Epithelial cell of esophagus (primary cell): ENCODE measurements at places on chromosomes 5 and 9.

DNA sequence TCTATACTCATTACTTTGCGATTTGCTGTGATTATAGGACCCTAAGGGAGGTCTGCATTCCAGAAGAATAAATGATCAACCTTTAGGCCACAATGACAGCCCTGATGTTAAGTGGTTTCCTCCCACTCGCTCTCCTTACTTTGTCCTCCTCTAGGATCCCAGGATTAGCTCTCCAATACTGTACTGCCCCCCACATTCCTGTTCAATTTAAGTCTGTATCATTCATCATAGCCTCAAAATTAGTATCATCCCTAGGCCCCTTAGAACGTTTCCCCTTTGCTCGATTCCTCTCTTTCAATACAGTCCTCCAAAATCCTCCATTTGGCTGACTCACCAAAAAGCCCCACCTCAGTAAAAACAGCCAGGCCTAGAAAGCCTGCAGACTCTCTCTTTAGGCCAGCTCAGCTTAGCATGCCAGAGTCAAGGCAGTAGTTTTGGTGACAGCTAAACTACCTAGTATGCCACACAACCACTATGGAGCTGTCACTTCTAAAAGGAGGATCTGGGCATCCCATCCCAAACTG is 24.4 kb downstream of the RNF145 start:
- peak; percentile 70 for DNase-seq

DNA sequence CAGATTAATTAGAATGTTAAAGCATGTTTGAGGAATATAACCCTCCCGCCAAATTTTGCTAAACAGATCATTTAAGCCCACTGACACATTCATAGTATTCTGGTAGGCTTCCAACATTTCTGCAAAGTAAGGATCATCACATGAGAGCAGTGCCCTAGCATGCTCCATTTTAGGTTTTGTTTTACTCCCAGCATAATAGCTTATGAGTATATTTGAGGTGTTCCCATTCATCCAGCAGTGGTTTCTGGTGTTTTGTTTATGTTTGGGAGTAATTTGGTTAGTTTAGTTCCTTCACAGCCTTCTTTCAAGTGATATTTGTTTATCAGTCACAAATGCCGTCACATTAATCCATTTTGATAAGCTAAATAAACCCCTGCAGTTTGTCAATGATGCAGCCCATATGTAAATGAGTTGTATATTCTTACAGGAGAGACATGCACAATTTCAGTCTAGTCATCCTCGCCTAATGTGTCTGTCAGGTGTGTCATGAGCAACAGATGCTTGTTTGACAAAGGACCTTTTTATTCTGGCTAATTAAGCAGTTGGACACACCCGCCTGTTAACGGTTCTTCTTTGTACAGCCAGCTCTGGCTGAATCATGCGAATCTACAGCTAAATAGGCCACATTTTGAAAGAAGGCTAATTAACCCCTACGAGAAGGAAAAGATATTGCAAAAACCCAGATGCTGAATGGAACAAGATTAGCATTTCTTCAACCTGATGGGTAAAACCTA is 124.4 kb downstream of the RFX3 start:
- DNase-seq: peak; percentile 15

DNA sequence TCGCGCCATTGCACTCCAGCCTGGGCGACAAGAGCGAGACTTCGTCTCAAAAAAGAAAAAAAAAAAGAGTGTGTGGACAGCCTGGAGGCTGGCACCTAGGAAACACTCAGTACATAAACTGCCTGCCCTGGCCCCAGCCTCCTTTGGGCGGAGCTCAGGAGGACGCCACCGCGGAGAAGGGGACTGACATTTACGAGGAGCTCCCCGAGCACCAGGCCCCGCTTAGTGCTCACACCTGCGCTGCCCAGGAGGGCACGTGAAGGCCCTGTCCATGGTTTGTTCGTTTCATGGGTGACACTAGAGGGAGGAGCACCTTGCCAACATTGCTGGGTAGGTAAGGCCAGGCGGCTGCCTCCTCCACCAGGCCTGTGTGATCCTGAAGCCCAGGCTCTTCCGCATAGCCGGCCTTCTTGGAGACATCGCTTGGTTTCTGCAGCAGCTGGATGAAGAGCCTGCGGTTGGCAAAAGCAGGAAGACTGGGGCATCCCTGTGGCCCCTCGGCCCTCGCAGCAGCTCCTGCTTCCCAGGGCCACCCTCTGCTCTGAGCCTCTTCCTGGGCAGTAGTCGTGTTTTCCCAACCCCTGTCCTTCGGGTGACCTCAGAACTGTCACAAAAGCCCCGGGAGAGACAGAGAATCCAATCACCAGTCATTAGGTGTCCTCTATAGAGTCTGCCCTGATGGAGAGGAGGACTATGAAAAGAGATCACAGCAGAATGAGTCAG is 26.2 kb upstream of the LAMC3 start:
- no peak for DNase-seq

DNA sequence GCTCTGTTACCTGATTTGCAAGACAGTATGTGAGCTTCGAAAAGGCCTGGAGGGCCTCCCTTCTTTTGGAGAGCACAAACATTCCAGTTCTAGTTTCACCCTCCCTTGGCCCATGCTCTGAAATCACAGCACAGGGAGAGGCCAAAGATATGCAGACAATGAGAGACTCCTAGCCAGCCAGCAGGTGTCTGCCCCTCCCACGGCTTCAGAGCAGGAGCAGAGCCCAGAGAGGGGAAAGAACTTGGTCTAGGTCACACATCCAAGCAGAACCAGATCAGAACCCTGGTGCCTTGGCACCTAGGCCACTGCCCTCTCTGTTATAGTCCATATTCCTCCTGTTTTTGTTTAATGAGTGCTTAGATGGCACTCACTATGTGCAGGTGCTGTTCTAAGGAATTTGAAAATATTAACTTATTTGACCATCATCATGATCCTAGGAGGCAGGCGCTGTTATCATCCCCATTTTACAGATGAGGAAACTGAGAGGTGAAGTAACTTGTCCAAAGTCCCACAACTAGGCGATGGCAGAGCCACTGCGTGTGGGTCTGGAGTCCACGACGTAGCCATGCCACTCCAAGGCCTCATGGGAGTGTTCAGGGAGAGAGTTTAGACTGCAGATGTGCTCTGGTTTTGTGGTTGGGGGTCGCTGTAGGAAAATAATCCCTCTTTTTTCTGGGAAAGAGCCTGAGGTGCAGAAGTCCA is 27.2 kb downstream of the TMOD1 start:
- peak; percentile 16 for DNase-seq

DNA sequence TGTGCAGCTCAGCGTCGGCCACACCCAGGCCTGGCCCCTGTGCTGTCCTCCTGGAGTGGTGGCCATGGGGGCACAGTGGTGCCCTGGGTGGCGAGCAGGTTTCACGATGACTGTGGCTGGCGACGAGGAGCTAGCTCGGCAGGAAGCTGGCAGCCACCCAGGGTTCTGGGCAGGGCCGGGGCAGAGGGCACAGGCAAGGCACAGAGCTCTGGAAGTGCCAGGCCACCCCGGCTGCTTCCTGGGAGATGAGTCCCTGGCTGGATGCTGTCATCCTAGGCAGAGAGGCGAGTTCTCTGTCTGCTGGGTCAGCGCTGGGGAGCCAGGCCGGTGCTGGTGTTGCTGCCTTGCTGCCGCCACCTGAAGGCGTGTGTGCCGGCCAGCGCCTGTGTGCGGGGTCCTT is 51.7 kb downstream of the RXRA start:
- DNase-seq: peak; percentile 44

DNA sequence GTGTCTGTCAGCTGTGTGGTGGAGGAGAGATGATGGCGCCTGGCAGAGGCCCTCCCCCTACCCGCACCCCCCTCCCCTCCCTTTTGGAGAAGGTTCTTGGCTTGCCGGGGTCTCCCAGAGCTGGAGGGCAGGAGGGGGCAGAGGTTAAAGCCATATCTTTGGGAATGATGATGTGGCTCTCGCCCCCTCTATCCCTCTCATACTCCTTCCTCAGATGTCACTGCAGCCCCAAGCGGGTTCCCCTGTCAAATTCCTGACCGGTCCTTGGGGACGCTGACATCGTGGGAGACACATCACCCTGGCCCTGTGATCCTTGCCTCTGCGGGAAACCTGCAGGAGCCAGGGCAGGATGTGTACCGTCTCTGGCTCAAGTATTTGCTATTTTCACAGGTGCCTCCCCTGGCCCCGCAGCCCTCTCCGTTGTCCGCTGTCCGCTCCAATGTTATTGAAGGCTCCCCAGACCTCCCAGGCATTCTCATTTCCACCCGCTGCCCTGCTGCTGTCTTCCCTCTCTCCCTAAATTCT is 109.5 kb downstream of the FOXD1 start:
- no peak for DNase-seq

DNA sequence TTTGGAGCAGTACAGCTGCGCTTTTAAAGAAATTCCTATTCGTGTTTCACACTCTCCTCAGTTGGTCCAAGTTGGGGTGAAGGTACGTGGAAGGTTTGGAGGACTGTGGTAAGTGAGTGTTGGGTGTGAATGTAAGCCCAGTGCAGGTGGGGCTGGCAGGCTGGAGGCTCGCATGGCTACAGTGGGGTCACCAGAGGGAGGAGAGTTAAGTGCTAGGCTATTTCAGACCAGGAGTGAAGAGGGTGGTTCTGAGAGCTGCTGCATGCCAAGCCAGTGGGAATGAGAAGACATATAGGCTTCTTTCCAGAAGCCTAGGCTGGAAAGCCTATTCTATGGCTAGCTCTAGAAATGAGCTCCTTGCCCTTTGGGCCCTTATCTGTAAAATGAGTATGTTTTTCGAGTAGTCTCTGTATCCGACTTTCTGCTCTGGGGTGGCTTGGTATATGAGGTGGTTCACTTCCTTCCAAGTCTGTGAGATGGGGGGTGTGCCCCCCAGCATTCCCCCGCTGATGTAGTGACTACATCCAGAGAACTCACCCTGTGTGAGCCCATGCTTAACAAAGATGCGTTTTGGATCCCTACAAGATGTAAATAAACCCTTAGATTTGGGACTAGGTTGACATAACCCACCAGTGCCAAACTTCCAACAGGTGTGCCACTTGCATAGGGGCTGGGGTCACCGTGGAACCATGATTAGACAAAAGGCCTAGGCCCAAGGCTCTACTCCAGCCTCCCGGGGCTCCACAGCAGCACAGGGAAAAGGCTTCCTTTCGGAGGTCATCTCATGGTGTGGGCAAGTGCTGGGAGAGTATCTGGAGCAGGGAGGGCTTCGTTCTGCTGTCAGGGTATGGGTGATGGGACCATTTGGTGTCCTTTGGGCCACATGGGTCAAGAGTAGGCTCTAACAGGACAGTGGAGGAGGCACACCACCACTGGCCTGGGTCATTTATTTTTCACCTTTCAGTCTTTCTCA is 2.6 kb downstream of the TCF7 start:
- no peak for DNase-seq

DNA sequence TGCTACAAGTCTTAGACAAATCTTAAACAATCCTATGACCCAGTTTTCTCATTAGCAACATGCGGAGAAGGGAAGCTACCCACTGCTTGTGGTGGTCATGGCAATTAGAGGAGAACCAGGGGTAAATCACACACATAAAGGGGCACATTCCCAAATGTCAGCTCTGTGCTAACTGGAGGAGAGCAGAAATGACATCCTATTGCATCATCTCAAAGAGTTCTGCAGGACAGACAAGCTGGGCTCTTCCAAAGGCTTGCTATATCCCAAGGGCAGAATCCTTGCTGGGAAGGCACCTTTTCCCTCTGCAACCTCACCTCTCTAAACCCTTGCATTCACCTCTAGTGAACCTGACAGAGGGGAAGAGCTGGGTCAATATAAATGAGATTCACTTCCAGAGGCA is 17.0 kb upstream of the WWC1 start:
- DNase-seq: no peak

DNA sequence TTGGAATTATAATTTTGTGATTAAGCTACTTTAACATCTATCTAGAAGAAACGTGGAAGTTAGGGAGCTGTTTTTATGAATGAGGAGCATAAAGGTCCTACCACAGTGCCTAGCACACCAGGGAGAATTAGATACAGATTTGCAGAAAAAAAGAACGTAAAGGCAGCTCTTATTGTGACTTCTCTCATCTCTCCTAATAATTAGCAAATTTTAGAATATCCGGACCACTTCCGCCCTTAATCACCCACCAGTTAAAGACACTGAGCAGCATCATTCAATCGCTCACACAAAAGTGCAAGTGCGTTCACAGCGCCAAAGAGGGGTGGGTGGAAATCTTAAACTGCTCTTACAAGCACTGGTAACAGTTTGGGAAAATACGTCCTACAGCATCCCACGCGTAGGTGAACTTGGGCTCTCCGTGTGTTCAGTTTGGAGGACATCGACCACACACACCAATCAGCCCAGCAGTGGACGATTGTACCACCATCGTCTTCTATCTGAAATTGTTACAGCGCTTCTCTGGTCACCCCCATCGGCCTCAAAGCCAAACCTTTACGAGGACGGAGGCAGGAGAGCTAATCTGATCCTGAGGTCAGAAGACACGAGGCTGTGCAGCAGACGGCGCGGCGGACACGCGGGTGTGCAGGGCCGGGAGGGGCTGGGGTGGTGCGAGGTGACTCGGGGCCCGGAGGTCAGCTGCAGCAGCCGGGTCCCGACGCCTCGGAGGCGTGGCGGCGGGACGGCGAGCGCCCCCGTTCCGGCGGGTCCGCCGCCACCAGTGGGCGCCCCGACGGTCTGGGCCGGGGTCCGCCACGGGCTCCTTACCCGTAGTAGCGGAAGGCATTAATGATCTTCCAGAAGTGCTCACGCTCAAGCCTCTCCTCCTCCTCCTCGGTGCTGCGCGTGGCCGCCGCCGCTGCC is 646 bp downstream of the CARNMT1 start:
- peak; percentile 37 for DNase-seq

- no peak for DNase-seq
These were observed 129.2 kb downstream of the MYO10 start for GRCh38 chr5:16806711-16807546.

GRCh38 chr5:33934176-33934575 is 2.0 kb upstream of the RXFP3 start:
- DNase-seq: no peak

- DNase-seq: peak; percentile 9
These were observed 46.8 kb downstream of the APTX start for GRCh38 chr9:32954642-32955041.

- peak; percentile 46 for DNase-seq
These were observed 94.5 kb upstream of the LIFR start for GRCh38 chr5:38650946-38651345.

- no peak for DNase-seq
These were observed 71.8 kb downstream of the NRG2 start for GRCh38 chr5:139971202-139971725.
